ENCODE measurements at places on chromosomes 5 and 9.

- peak; percentile 40 for DNase-seq
Observed at GRCh38 chr9:95316794-95317118, 753 bp downstream of the FANCC start.

GRCh38 chr9:103188781-103189350 is 193.7 kb downstream of the CYLC2 start:
- DNase-seq: no peak

GRCh38 chr9:108617676-108618075 is 238.1 kb downstream of the ACTL7B start:
- no peak for DNase-seq

DNA sequence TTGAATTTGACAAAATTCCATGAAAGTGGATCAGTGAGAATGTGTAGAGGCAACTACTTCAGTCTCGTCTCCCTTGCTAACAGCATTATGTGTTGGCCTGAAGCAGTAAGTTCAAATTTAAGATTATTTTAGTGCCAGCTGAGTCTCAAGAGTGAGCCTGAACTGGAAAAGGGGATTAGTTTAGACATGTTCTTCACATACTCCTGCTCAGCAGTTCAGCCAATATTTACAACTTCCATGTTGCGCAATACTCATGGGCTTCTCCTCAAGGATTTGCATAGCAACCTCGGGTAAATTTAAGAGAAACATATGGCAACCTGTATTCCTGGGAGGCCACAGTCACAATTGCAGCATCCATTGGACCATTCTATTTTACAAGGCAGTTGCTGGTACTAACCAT is 553.8 kb downstream of the PTPRD start:
- DNase-seq: no peak

GRCh38 chr5:93723005-93723404 is 18.4 kb downstream of the POU5F2 start:
- no peak for DNase-seq

- DNase-seq: no peak
Observed at GRCh38 chr5:116830079-116830478, 255.5 kb upstream of the SEMA6A start.

GRCh38 chr9:24582146-24583126 is 36.7 kb upstream of the IZUMO3 start:
- no peak for DNase-seq

DNA sequence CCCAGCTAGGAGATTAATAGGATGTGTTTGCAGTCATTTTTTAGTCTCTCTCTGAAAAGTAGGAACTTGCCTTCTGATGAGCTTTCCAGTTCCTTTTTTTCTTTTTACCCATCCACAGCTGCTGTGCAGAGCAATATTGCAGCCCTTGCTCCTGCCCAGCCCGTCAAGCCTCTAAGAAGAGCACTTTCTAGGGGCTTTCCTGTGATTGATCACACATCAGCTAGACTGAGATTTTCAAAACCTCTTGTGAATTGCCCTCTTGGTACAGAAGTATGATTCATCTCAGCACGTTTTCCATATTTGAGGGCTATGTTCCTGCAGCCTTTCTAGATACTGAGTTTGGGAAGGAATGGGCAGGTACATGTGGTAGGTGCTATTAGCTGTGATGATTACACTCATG is 93.9 kb downstream of the GALNT10 start:
- peak; percentile 41 for DNase-seq

GRCh38 chr9:94083384-94083783 is 880 bp upstream of the PTPDC1 start:
- no peak for DNase-seq

DNA sequence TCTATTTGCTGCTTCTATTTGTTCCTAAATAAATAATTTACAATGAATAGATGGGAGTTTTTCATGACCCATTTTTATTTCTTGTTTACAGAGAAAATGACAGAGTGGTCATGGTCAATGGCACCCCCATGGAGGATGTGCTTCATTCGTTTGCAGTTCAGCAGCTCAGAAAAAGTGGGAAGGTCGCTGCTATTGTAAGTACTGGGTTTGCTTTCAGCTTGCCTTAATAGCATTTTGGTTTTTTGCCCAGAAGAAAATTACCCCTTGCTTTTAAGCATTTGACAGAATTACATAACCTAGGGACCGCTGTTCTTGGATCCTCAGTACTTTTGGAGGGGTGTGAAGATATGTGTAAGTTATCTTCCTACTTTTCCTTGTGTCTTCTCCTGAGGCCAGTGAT is 44.1 kb downstream of the TJP2 start:
- no peak for DNase-seq

GRCh38 chr5:87263498-87263897 is 4.2 kb upstream of the RASA1 start:
- DNase-seq: no peak

Data from AML-193 (cell line).